T-helper 17 cell (primary cell): ENCODE measurements at places on chromosomes 5 and 9.
A peak's percentile ranks its signal among the peaks of the same experiment; 100 is the strongest.

GRCh38 chr5:32428426-32428825, 16.1 kb downstream of the ZFR start:
- H3K4me3 ChIP-seq: no peak overlapping the region
- H3K4me1 ChIP-seq: peaks cover 36% of the 10 kb centered on the region
- peaks cover 8% of the 10 kb centered on the region for H3K36me3 ChIP-seq
- H3K27ac ChIP-seq: no peak overlapping the region
- no peaks in the 10 kb centered on the region for H3K27me3 ChIP-seq
- DNase-seq: no peak

DNA sequence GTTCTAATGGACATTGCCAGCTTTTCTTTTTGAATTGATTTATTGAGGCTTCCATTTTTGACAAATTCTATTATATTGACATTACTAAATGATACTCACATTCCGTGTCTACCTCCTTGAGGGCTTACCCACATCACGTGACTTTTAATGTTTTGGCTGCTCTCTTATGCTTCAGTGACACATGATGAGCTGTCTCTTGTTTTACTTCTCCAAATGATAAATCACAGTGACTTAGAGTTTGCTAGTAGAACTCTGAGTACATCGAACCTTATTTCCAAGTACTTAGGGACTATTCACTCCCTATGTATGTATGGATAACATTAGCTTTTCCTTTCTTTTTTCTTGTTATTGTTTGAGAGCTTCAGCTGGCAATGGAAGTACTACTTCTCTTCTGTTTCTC, 169.8 kb upstream of the KCNN2 start:
- H3K36me3 ChIP-seq: no peaks in the 10 kb centered on the region
- H3K27ac ChIP-seq: no peak overlapping the region
- no peak overlapping the region for H3K4me3 ChIP-seq
- H3K4me1 ChIP-seq: no peaks in the 10 kb centered on the region
- H3K27me3 ChIP-seq: no peaks in the 10 kb centered on the region
- DNase-seq: no peak

DNA sequence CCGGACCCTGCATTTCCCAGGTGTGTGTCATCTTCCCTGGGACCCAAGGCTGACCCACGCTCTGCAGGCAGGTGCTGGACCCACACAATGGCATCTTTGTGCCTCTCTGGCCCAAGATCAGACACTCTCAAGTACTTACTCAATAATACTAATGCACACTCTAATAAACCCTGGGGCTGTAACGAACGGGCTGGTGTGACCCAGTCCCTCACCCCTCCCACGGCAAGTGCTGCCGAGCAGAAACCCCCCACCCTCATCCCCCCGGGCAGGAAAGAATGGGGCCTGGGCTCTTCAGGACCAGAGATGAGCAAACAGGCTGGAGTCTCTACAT, 1.1 kb upstream of the OBP2B start:
- no peak for DNase-seq
- H3K27me3 ChIP-seq: peaks cover 43% of the 10 kb centered on the region
- H3K4me1 ChIP-seq: no peaks in the 10 kb centered on the region
- H3K27ac ChIP-seq: no peak overlapping the region

DNA sequence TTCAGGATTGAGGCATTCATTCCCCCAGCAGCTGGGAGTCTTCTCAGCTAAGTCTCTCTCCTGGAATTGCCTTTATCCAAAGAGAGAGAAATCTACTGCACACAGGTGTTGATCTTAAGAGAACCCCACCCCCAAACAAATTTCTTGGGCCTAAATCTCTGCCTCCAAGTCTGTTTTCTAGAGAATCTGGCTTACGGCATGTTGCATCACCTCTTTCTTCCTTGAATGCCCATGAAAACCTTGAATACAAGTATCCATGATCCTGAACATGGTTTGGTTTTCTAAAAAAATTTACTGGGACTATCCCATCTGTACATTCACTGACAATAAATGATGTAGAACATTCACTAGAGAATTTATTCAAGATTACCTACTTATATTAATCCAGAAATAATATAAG, 401.6 kb downstream of the PDE4D start:
- peaks cover 20% of the 10 kb centered on the region for H3K27me3 ChIP-seq
- no peak overlapping the region for H3K27ac ChIP-seq
- no peak for DNase-seq
- peaks cover under 1% of the 10 kb centered on the region for H3K4me1 ChIP-seq
- no peak overlapping the region for H3K4me3 ChIP-seq

DNA sequence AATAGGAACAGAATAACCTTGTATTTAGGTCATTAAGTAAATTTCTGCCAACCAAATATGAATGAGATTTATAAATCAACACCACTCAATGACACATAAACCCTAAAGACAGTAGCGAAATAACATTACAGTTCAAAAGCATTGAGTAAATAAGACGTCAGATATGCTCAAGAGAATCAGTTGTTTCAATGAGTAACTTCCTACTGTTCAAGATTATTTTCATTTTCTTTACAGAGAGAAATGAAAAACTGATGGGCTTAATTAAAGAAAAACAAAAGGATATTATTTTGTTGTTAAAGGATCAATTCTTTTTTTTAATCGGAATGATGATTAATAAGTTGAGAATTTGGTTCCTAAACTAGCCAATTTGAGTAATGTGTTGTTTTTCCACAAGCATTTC, 150.1 kb downstream of the BNC2 start:
- H3K36me3 ChIP-seq: no peaks in the 10 kb centered on the region
- H3K27me3 ChIP-seq: no peaks in the 10 kb centered on the region
- DNase-seq: no peak
- no peak overlapping the region for H3K27ac ChIP-seq
- no peaks in the 10 kb centered on the region for H3K4me1 ChIP-seq

DNA sequence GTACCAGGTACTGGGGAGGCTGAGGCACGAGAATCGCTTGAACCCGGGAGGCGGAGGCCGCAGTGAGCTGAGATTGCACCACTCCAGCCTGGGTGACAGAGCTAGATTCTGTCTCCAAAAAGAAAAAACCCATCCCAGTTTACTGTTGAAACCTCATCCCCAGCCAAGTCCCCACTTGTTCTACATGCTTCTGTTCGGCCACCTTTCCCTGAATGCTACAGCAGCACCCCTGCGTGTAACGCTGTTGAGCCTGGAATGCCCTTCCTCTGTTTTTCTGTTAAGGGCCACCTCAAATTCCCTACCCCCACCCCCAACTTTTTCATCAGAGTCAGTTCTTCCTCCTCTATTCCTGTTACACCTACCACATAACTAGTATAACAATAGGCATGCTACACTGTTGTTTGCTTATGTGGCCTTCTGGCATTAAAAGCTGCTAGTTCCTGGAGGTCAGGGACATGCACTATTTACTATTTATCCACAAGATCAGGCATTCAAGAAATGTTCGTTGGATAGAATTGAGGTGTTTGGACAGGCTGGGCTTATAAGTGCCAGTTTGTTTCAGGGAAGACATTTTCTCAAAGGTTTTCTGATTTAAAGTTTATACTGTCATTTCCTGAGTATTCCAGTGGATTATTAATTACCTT, 47.1 kb upstream of the C5orf47 start:
- H3K27ac ChIP-seq: no peak overlapping the region
- no peaks in the 10 kb centered on the region for H3K27me3 ChIP-seq
- DNase-seq: no peak
- peaks cover 2% of the 10 kb centered on the region for H3K36me3 ChIP-seq

DNA sequence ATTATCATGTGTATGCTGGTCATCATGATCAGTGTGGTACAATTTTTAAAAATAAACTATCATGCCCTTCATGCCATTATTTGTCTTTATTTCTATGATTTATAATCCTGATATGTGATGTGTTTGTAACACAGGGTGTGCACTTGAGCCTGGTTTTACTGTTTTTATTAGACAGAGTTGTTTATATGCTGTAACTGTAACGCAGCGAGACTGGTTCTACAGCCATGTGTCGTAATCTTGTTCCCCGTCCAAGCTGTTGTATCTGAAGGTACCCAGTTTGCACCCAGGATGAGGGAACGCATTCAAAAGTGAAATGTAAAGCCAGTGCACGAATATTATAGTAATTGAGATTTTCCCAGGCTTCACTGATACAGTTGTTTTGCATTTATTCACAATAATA, 28.2 kb downstream of the SNX18 start:
- H3K27ac ChIP-seq: no peak overlapping the region
- no peaks in the 10 kb centered on the region for H3K27me3 ChIP-seq
- DNase-seq: no peak
- H3K4me1 ChIP-seq: peaks cover 13% of the 10 kb centered on the region
- H3K36me3 ChIP-seq: peaks cover 2% of the 10 kb centered on the region

GRCh38 chr5:17436761-17437221, 61.2 kb upstream of the TAF11L2 start:
- DNase-seq: no peak
- H3K4me3 ChIP-seq: peak overlapping the region; percentile 53
- H3K27ac ChIP-seq: no peak overlapping the region
- H3K36me3 ChIP-seq: no peaks in the 10 kb centered on the region
- H3K27me3 ChIP-seq: no peaks in the 10 kb centered on the region

DNA sequence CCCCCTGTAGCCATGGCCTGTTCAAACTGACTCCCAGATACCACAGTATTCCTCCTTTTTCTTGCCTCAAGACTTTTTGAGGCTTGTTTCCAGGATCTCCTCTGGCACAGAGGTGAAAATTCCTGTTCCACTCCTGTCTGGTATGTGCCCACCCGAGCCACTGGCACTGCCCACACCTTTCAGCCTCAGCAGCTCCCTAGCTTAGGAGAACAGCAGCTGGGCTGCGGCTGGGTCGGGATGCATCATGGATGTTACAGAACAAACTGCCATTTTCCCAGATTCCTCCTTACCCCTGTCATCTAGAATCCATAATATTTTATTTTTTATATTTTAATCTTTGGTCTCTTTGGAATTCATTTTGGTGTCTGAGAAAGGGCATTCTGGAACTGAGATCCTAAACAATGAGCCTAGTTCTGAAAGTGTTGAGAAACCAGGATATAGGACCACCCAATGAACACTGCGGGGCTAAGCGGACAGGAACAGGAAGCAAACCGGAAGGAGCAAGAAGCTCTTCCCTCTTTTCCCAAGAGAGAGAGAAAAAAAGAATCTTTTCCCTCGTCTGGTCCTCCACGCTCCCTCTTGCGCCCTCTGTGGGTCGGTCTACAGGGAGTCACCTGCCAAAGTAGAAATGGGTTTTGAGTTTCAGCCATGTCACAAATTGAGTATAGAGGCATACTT, 12.5 kb downstream of the OR2S2 start:
- H3K4me1 ChIP-seq: peaks cover 39% of the 10 kb centered on the region
- H3K27ac ChIP-seq: peak overlapping the region; percentile 56
- H3K4me3 ChIP-seq: peak overlapping the region; percentile 66

DNA sequence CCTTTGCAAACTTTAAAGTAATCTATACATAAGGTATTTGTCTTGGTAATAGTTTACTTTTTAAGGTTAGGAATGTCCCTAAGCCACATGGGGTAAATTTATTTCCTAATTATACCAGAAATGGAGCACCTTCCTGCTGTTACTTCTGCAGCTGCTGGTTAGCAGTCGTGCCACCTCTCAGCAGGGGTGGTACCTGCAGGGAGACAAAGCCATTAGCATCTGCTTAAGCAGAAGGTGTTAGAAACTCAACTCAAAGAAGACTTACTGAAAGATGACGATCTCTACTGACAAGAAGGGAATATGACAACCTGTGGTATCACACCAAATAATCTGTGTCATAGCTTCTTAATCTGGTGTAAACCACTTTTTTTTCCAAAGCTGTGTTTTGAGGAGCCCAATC, 173.7 kb downstream of the BRINP1 start:
- no peaks in the 10 kb centered on the region for H3K36me3 ChIP-seq
- H3K27me3 ChIP-seq: no peaks in the 10 kb centered on the region
- no peak for DNase-seq
- no peak overlapping the region for H3K27ac ChIP-seq

DNA sequence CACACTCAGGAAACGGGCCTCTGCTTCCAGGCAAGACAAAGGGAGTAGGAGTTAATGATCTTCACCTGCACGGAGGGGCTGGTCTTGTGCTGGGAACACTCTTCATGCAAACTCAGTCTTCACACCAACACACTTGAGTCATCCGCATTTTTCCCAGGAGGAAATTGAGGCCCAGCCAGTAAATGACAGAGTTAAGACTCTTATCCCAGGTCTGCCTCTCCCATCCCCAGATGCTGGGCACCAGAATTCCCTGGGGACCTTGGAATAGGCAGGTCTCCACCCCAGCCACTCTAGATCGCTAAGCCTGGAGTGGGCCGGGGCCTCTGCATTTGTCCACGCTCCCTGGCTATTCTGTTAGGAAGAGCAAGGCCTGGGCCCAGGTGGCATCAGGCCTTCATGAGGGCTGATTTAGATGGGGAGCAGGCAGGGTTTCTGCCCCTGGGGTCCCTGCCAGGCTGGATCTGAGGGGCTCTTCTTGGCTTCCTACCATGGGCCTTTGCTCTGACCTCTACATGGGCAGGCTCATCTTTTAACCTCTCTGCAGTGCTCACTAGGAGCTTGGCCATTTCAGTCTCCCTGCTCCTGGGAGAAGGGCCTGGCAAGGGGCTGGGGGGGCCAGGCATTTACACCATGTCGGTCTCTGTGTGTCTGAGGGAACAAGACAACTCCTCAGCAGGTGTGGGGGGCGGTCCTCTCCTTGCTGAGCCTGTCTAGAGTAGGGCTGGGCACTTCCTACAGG, 77.3 kb downstream of the AMBP start:
- no peaks in the 10 kb centered on the region for H3K36me3 ChIP-seq
- no peak for DNase-seq
- peak overlapping the region; percentile 28 for H3K4me3 ChIP-seq
- no peaks in the 10 kb centered on the region for H3K4me1 ChIP-seq
- peaks cover 5% of the 10 kb centered on the region for H3K27me3 ChIP-seq

DNA sequence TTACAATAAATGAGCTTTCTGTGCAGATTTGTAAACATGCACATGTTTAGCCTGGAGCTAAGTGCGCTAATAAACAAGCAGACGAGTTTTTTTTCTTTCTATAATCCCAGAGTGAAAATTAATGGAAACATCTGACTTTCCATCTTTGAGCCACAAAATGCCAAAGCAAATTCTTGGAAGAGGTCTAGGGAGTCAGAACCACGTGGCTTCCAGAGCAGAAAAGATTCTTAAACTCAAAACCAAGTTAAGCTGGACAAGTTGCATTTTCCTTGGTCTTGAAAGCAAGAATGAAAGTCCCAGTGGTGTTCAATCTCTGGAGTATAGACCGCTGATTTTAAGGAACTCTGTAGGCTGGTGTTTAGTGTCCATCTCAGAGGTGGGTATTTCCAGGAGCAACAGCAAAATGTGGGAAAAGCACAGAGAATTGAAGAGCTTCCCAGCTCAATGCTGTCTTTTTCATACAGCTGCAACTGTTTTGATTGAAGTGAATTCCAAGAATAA, 71.4 kb downstream of the MYO10 start:
- H3K27me3 ChIP-seq: peaks cover 9% of the 10 kb centered on the region
- no peak overlapping the region for H3K27ac ChIP-seq
- DNase-seq: no peak

DNA sequence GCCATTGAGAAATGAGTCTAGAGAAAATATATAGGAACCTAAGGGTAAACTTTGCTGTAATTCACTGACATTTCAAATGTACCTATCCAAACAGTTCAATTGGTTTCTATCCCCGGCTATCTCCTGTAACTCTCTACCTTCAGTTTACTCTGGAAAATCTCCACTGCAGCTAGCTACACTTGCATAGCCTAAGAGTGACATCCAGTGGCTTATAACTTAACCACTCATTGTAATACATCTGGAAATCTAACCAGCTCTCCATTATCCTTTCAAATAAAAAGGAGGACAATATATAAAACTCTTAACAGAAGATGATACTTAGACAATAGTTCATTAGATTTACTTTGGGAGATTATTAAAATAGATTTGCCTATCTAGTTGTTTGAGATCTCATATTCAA, 35.3 kb upstream of the SPDL1 start:
- peaks cover 74% of the 10 kb centered on the region for H3K27me3 ChIP-seq
- no peak overlapping the region for H3K27ac ChIP-seq
- H3K4me1 ChIP-seq: no peaks in the 10 kb centered on the region
- DNase-seq: no peak
- no peak overlapping the region for H3K4me3 ChIP-seq

- no peaks in the 10 kb centered on the region for H3K36me3 ChIP-seq
- DNase-seq: no peak
- no peak overlapping the region for H3K27ac ChIP-seq
- peaks cover 19% of the 10 kb centered on the region for H3K27me3 ChIP-seq
Measured at GRCh38 chr9:91818225-91818585, 131.8 kb downstream of the ROR2 start.
